ENCODE measurements at places on chromosomes 6 and 20.

GRCh38 chr20:58604128-58604881 lies 46.8 kb upstream of the STX16 start:
- no peaks in the 10 kb centered on the region for H3K27me3 ChIP-seq
- no peak overlapping the region for H3K4me3 ChIP-seq
- H3K36me3 ChIP-seq = no peaks in the 10 kb centered on the region
- no peak for DNase-seq
- no peaks in the 10 kb centered on the region for H3K4me1 ChIP-seq

- H3K4me1 ChIP-seq = peaks cover 35% of the 10 kb centered on the region
- H3K36me3 ChIP-seq = no peaks in the 10 kb centered on the region
- peak overlapping the region; percentile 67 for H3K27ac ChIP-seq
- no peak for DNase-seq
These were observed 94.4 kb upstream of the PRDM1 start for GRCh38 chr6:105991561-105992314.

DNA sequence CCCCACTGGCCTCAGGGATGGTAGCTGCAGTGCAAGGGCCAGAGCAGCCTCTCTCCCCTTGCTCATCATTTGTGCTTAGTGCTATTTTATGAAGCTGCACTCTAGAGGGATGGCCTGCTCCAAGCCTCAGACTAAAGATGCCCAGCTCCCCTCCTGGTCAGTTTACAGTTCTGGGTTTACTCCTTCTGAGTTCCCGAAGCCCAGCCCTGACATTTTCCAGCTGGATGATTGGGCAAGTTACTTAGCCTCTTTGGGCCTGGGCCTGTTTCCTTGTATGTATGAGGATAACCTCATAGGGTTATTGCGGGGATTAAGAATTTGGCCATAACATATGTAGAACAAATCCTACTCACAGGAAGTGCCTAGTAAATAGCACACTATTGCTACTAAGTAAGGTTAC lies 31.8 kb upstream of the EMILIN3 start:
- no peaks in the 10 kb centered on the region for H3K4me1 ChIP-seq
- no peak overlapping the region for H3K4me3 ChIP-seq
- no peak for DNase-seq
- H3K36me3 ChIP-seq = peaks cover 2% of the 10 kb centered on the region

DNA sequence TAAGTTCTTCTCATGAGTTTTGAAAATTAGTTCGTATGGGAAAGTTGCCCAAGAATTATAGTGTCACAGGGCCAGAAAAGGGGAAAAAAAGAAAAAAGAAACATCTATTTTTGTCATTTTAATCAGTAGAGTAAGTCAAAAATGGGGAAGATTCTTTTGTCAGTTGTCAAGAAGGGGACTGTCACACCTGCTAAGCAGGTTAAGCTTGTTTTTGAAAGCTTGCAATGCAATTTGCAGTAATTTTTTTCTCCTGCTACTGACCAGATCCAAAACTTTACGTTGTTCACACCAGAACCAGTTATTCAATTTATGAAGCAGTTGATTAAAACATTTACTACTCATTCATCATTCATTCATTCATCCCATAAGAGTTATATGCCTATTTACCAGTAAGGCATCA lies 171.4 kb downstream of the SOX4 start:
- H3K27me3 ChIP-seq = no peaks in the 10 kb centered on the region
- no peak overlapping the region for H3K27ac ChIP-seq
- no peaks in the 10 kb centered on the region for H3K4me1 ChIP-seq
- H3K36me3 ChIP-seq = no peaks in the 10 kb centered on the region

DNA sequence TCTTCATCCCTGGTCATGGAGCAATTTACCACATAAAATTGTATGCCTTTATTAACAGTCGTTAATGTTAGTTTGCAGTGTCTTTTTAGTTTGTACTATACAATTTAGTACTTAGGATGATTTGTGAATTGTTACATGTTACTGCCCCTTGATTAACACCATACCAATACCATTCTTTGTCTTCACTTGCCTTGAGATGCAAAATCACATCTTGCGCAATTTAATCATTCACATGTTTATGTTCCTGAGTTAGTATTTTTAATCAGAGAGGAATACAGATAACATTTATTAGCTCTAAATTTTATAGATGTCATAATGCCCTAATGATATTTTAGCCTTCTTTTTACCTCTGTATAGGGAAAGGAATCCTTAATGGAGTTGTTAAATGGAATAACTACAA lies 114.1 kb downstream of the SCAF8 start:
- peaks cover 2% of the 10 kb centered on the region for H3K36me3 ChIP-seq
- no peak for DNase-seq
- H3K4me1 ChIP-seq = no peaks in the 10 kb centered on the region
- no peak overlapping the region for H3K4me3 ChIP-seq
- H3K27ac ChIP-seq = no peak overlapping the region

- no peaks in the 10 kb centered on the region for H3K36me3 ChIP-seq
- peaks cover 35% of the 10 kb centered on the region for H3K27me3 ChIP-seq
- peaks cover 14% of the 10 kb centered on the region for H3K4me1 ChIP-seq
- no peak overlapping the region for H3K4me3 ChIP-seq
These were observed 25.4 kb upstream of the MAP3K7 start for GRCh38 chr6:90612313-90612680.

GRCh38 chr6:7432391-7433120 lies 42.9 kb downstream of the RIOK1 start:
- no peak overlapping the region for H3K27ac ChIP-seq
- H3K4me3 ChIP-seq = no peak overlapping the region
- no peaks in the 10 kb centered on the region for H3K27me3 ChIP-seq
- H3K4me1 ChIP-seq = no peaks in the 10 kb centered on the region

DNA sequence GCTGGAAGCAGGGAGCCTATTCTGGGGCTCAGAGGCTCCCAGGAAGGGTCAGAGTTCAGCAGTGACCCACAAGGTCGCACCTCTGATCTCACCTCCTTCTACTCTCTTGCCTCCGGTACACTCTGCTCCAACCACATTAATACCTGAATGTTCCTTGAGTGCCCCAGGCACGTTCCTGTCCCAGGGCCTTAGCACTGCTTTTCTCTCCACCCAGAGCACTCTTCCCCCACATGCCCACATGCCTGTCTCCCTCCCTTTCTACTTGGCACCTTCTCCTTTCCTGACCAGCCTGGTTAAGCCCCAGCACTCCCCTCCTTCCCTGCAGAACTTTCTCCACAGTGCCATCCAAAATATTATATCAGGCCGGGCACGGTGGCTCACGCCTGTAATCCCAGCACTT lies 13.4 kb downstream of the KCNB1 start:
- H3K4me3 ChIP-seq = no peak overlapping the region
- H3K36me3 ChIP-seq = no peaks in the 10 kb centered on the region
- H3K4me1 ChIP-seq = no peaks in the 10 kb centered on the region
- no peak overlapping the region for H3K27ac ChIP-seq

GRCh38 chr6:8736156-8736895 lies 301.0 kb upstream of the SLC35B3 start:
- no peak for DNase-seq
- H3K27ac ChIP-seq = no peak overlapping the region
- no peaks in the 10 kb centered on the region for H3K27me3 ChIP-seq
- no peaks in the 10 kb centered on the region for H3K36me3 ChIP-seq
- peaks cover 5% of the 10 kb centered on the region for H3K4me1 ChIP-seq

GRCh38 chr6:167870321-167870720 lies 43.6 kb downstream of the AFDN start:
- no peaks in the 10 kb centered on the region for H3K4me1 ChIP-seq
- DNase-seq = no peak
- no peaks in the 10 kb centered on the region for H3K36me3 ChIP-seq
- no peak overlapping the region for H3K4me3 ChIP-seq

DNA sequence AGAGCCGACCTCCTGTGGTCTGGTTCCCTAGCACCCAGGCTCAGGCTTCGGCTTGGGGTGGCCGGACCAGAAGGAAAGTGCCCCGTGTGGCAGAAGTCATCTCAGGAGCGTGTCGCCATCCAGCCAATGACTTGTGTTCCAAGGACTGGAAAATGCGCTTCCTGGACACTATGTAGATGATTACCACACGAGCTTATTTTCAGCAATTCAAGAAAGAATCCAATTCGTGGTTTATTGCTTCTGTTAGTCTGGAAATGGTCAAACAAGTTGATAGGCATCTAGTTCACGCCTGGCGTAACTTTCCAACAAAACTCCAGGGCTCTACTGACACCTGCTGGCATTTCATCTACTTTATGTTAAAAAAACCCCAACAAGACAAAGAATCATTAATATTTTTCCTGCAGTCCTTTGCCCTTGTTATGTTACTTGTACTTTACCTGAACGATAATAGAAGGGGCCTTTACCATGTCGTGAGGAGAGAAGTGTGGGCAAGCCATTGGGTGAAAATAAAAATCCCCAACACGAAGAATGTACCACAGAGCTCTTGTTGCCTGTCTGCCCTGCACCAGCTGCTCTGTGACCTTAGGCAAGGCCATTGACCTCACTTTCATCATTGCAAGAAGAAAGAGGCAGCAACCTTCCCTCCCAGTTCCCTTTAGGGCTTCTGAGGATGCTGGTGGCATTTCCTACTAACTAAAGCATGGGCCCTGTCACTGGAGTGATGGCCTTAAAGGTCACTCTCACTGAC lies 154.7 kb upstream of the LAMP5 start:
- H3K27ac ChIP-seq = no peak overlapping the region
- no peaks in the 10 kb centered on the region for H3K4me1 ChIP-seq

GRCh38 chr6:129785047-129785755 lies 75.2 kb upstream of the ARHGAP18 start:
- DNase-seq = no peak
- H3K4me1 ChIP-seq = no peaks in the 10 kb centered on the region
- H3K4me3 ChIP-seq = no peak overlapping the region
- H3K36me3 ChIP-seq = no peaks in the 10 kb centered on the region
- no peak overlapping the region for H3K27ac ChIP-seq
- no peaks in the 10 kb centered on the region for H3K27me3 ChIP-seq

GRCh38 chr6:129289442-129289841 lies 406.5 kb downstream of the LAMA2 start:
- H3K27me3 ChIP-seq = no peaks in the 10 kb centered on the region
- no peaks in the 10 kb centered on the region for H3K4me1 ChIP-seq

GRCh38 chr6:53526000-53526399 lies 18.9 kb downstream of the GCLC start:
- no peaks in the 10 kb centered on the region for H3K36me3 ChIP-seq
- no peaks in the 10 kb centered on the region for H3K4me1 ChIP-seq
- H3K27me3 ChIP-seq = no peaks in the 10 kb centered on the region
- H3K27ac ChIP-seq = no peak overlapping the region

DNA sequence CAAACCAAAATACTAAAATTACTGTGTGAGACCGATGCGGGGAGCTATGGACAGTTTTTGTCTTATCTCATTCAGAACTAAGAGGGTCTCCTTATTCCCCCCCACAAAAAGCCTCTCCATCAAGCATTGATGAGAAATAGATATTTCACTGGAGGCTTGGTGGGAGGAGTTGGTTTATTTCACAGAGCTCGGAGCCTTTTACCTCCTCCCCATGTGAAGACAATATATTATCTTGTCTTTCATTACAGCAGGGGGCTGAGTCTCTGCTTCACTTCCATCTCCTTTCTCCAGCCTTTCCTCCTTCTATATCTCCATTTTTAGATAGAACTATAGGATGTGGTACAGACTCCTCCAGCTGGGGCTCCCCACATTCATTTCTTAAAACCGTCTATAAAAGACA lies 29.9 kb upstream of the MRAP2 start:
- H3K4me3 ChIP-seq = no peak overlapping the region
- H3K4me1 ChIP-seq = no peaks in the 10 kb centered on the region
- DNase-seq = no peak
- no peaks in the 10 kb centered on the region for H3K36me3 ChIP-seq
- H3K27me3 ChIP-seq = no peaks in the 10 kb centered on the region

DNA sequence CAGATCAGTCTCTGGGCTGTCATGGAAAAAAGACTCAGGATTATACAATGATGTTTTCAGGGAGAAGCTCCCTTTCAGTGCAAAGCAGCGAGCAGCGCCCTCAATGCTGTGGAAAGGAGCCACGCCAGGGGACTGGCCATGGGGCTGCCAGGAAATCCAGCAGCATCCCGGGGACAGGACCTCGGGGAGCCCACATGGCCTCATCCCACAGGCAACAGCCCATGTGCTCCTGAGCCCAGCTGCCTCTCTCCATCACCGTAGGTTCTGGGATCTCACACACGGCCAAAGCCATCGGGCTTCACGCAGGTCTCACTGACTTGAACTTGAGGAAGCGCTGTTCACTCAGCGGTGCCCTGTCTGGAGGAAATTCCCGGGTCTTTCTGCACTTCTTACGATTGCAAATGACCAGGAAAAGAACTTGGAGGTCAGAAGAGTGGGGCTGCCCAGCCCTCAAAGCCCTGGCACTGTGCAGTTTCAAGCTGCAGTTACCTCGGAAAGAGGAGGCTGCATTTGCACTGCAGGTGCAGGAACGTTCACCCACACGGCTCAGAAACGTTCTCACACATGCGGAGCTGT lies 125.9 kb upstream of the THBS2 start:
- no peaks in the 10 kb centered on the region for H3K4me1 ChIP-seq
- H3K36me3 ChIP-seq = no peaks in the 10 kb centered on the region
- no peak for DNase-seq
- no peak overlapping the region for H3K4me3 ChIP-seq

DNA sequence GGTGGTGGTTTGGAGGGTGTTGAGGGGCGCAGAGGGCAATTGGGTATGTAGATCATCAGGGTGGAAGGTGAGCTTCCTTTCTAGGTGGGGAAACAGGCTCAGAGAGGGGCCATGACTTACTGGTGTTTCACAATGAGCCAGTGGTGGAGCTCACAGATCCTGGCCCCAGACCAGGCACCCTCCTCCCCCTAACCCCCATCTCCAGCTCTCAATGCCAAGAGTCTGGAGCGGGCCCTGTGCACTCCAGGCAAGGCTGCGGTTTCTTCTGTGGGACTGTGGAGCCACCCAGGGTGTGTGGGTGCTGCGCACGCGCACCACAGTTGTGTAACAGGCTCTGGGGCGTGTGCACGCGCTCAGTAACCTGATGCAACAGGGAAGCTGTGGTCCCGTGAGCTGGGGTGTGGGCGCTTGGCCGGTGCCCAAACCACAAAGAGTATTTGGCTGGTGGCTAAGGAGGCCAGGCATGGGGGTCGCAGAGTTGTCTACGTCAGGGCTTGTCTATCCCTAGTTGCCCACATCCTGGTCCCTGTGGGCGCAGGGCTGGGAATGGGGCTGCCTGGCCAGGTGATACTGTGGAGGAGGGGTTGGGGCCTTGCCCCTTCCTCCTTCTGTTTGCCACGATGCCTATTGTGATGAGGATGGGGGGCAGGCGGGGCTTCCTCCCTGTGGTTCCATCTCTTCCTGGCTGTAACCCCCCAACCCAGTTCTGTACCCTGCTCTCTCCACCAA lies 37.5 kb upstream of the MRPS18A start:
- no peak overlapping the region for H3K4me3 ChIP-seq
- no peak overlapping the region for H3K27ac ChIP-seq
- peak; percentile 64 for DNase-seq
- no peaks in the 10 kb centered on the region for H3K36me3 ChIP-seq
- no peaks in the 10 kb centered on the region for H3K27me3 ChIP-seq

GRCh38 chr6:135113860-135114259 lies 59.2 kb upstream of the HBS1L start:
- no peaks in the 10 kb centered on the region for H3K27me3 ChIP-seq
- no peak overlapping the region for H3K27ac ChIP-seq
- H3K4me1 ChIP-seq = no peaks in the 10 kb centered on the region
- no peak overlapping the region for H3K4me3 ChIP-seq

- no peaks in the 10 kb centered on the region for H3K36me3 ChIP-seq
- H3K4me1 ChIP-seq = no peaks in the 10 kb centered on the region
- H3K27me3 ChIP-seq = peaks cover 2% of the 10 kb centered on the region
- no peak overlapping the region for H3K4me3 ChIP-seq
These were observed 40.9 kb downstream of the ALDH8A1 start for GRCh38 chr6:134908906-134909516.

- H3K4me3 ChIP-seq = no peak overlapping the region
- H3K27me3 ChIP-seq = no peaks in the 10 kb centered on the region
- H3K27ac ChIP-seq = no peak overlapping the region
- DNase-seq = no peak
- H3K4me1 ChIP-seq = no peaks in the 10 kb centered on the region
- peaks cover 2% of the 10 kb centered on the region for H3K36me3 ChIP-seq
These were observed 263.0 kb upstream of the PLCB4 start for GRCh38 chr20:8805737-8806442.

Measured in natural killer cell (primary cell).